HT-29 (cell line): ENCODE measurements at places on chromosomes 5 and 9. TPM values are rescaled to one million over a fixed set of nuclear protein-coding genes. Genes with fewer than 3 reads are reported as not detected.

- no peak for DNase-seq
These were observed 89.3 kb downstream of the CEMIP2 start for GRCh38 chr9:71678999-71679398.

The INSL4 gene
- 0.20 TPM in 1 of 2 replicates, not detected in the other for total RNA-seq

GRCh38 chr5:122218778-122219177 lies 89.4 kb downstream of the ZNF474 start:
- DNase-seq: no peak

The PCDHGA4 gene
- total RNA-seq: 0.05 TPM in 1 of 2 replicates, not detected in the other

GRCh38 chr5:10635257-10635866 lies 71.5 kb downstream of the ANKRD33B start:
- DNase-seq: no peak

DNA sequence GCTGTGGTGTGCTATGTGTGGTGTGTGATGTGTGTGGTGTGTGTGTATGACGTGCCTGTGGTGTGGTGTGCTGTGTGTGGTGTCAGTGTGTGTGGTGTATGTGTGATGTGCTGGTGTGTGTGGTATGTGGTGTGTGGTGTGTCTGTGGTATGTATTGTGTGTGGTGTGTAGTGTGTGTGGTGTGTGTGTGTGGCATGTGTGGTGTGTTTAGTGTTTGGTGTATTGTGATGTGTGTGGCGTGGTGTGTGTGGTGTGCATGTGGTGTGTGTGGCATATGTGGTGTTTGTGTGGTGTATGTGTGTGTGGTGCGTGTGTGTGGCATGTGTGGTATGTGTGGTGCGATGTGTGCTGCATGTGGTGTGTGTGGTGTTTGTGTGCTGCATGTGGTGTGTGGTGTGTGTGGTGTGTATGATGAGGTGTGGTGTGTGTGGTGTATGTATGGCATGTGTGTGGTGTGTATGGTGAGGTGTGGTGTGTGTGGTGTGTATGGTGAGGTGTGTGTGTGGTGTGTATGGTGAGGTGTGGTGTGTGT lies 18.3 kb upstream of the RNU6ATAC start:
- DNase-seq: no peak

The EIF4E1B gene
- not detected in 2 replicates for total RNA-seq

The NEUROG1 gene
- not detected in 2 replicates for total RNA-seq

DNA sequence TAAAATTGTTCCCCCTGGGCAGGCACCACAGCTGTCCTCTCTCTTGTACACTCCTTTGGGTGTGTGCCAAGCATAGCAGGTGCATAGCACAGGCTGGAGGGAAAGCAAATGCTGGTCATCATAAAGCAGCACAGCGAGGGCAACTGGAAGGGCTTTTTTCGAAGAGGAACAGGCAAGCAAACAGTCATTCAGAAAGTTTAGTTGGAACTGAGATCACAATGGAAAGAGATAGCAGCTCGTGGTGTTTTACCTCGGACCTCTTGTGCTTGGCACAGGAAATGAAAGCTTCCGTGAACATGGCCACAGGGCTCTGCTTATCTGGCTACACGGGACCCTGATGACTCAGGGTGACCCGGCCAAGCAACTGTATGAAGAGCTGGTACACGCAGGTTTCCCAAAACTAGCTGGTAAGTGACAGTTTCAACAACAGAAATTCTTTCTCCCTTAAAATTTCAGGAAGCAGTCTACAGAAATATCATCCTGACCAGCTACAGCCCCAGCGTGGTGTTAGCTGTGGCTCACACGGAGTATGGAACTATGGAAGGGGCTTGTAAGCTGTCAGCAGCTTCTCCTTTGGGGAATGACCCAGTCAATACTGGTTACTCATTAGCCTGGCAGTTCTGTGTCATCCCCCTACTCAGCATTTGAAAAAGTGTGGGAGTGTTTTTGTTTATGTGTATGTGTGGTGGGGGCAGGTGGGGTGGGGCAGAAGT lies 48.1 kb downstream of the POC5 start:
- peak; percentile 44 for DNase-seq

DNA sequence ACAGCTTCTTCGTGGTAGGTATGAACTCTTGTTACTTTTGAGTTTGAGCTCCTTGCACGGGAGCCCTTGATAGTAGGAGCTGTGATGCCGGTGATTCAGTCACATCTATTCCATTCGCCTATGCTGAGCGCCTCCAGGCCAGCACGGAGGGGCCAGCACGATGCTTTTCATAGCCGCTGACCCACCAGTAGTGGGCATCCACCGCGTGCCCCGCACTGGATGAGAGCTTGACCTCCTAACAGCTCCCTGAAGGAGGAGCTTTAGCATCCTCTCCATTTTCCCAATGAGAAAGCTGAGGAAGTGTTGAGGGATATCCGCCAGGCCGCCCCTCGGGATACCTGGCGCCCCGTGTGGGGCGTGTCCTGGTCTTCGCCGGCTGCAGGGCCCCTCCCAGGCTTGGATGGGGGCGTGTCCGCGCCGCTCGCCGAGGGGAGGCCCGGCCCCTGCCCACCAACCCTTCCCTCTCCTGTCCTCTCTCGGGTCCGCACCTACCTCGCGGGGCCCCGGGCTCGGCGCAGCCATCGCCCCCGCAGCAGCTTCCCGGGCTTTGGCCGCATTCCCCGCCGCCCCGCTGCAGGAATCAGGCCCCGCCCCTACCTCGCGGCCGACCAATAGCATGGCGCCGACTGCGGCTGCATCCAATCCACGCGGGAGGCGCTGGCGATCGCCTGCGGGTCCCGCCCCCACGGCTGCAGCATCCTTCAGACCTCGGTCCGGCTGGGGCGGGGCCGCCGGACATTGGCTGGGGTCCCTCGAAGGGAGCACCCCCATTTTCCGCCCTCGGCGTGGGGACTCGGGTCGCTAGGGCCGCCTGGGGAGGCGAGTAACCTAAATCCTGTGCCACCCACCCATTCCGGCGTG lies at the start of gene PIP5KL1:
PIP5KL1 (minus strand) TSS at position 547 of the 861 bp plus-strand sequence; CDS start at position 522, 25 bp downstream.
- peak; percentile 87 for DNase-seq
